Keratinocyte (primary cell): ENCODE measurements at places on chromosomes 7 and 10. TPM values are rescaled to one million over a fixed set of nuclear protein-coding genes. Genes with fewer than 3 reads are reported as not detected.

DNA sequence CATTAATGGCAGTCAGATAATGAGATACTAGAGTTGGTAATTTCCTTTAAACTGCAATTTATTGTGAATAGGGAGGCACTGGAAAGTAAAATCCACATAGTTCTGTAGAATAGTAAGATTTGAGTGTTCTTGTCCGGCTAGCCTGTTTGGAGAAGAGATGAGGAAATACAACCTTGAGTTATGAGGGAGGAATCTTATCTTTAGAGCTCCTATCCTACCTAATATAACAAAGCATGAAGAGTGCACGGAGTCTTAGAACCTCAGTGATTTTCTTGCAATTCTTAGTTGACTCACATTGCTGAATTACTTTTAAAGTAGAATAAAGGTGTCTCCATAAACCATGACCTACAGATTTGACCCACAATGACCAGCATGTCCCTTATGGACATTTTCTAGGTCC, 73.4 kb downstream of the ATAD1 start:
- DNase-seq = no peak
- no peak overlapping the region for H3K4me3 ChIP-seq
- H3K27me3 ChIP-seq = no peaks in the 10 kb centered on the region
- no peak overlapping the region for H3K27ac ChIP-seq

DNA sequence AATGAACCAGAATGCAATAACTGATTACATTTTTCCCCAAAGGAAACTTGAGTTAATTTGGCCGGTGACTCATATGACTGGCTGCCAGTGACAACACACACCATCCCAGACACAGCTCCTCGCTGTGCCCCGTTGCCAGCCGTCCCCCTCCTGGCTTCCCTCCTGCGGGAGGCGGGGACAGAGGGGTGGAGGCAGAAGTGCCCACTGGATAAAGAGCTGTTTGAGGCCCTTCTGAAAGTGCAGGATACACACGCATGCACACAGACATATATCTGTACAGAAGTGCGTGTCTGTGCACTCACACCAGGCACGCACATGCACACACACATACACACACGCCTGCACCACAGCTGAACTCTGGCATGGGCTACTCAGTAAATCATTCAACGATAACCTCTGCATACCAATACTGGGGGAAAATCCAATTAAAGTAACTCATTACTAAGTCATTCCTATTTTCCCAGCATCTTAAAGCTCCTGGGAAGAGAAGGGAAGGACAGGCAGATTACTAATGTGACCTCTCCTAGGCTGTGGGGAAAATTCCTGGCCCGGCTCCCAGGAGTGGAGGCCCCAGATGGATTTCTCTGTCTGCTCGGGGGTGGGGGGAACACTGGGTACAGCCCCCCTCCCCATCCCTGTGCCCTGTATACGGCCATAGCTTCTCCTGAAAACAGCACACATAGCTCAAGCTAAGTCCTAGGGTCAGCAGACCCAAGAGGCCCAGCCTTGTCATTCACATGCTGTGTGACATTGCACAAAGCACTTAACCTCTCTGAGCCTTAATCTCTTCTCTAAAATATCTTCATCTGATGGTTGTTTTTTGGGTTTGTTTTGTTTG, 52.3 kb upstream of the MYL10 start:
- H3K27me3 ChIP-seq = no peaks in the 10 kb centered on the region
- no peak overlapping the region for H3K27ac ChIP-seq
- H3K4me3 ChIP-seq = no peak overlapping the region
- peaks cover 8% of the 10 kb centered on the region for H3K4me1 ChIP-seq

DNA sequence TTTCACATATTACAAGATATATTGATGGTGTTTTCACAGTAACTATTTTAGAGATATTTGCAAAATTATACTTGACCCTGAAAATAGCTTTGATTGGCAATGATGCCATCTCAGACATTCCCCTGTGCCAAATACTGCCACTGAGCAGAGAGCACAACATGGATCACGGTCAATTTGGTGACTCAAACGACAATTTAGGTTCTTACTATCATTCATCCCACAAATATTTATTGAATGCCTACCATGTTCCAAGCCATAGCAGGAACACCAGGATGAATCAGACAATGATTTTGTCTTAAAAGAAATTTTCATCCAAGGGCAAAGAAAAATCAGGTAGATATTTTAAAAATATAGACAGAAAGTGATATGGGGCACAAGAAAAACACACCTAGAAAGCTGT, 153.2 kb upstream of the ADO start:
- no peaks in the 10 kb centered on the region for H3K27me3 ChIP-seq
- no peaks in the 10 kb centered on the region for H3K4me1 ChIP-seq
- no peak overlapping the region for H3K4me3 ChIP-seq
- DNase-seq = no peak
- H3K36me3 ChIP-seq = no peaks in the 10 kb centered on the region

DNA sequence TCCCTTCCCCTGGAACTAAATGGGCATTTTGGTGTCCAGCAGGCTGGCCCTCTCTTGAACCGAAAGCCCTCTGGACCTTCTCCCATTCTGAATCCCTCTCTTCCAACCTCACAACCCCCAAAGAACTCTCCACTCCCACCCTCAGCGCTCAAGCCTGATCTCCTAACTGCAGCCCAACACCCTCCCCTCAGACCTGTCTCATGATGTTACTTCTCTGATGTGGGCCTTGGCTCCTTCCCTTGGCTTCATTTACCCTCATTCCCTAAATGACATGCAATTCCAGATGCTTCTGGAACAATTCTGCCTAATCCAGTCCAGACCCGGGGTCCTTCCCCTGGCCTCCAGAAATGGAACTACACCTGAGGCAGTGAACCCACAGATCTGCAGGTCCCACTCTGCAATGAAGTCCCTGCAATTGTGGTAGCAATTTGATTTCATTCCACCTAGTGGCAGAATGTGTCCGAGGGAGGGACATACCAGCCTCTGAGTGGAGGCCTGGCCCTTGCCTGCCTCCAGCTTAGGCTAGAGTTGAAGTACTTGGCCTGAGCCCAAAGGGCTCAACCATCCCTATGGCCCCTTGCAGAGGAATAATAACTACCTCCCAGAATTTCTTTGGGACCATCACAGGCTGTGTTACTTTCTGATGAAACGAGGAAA, 4.1 kb upstream of the CEP41 start:
- no peak for DNase-seq
- peaks cover 10% of the 10 kb centered on the region for H3K4me1 ChIP-seq
- no peak overlapping the region for H3K4me3 ChIP-seq
- H3K27me3 ChIP-seq = no peaks in the 10 kb centered on the region
- no peak overlapping the region for H3K27ac ChIP-seq

- no peaks in the 10 kb centered on the region for H3K36me3 ChIP-seq
- H3K27ac ChIP-seq = no peak overlapping the region
- H3K27me3 ChIP-seq = no peaks in the 10 kb centered on the region
- no peaks in the 10 kb centered on the region for H3K4me1 ChIP-seq
- DNase-seq = no peak
Observed at GRCh38 chr10:10642751-10643150, 374.9 kb upstream of the CELF2 start.

DNA sequence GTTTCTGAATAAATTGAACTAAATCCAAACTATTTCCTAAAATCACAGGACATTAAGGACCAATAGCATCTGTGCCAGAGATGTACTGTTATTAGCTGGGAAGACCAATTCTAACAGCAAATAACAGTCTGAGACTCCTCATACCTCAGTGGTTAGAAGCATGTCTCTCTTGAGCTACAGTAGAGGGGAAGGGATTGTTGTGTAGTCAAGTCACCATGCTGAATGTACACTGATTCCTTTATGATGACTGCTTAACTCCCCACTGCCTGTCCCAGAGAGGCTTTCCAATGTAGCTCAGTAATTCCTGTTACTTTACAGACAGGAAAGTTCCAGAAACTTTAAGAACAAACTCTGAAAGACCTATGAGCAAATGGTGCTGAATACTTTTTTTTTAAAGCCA, 13.9 kb downstream of the MEST start:
- peaks cover 3% of the 10 kb centered on the region for H3K36me3 ChIP-seq
- H3K4me1 ChIP-seq = no peaks in the 10 kb centered on the region
- H3K4me3 ChIP-seq = no peak overlapping the region
- H3K27ac ChIP-seq = no peak overlapping the region
- no peaks in the 10 kb centered on the region for H3K27me3 ChIP-seq

DNA sequence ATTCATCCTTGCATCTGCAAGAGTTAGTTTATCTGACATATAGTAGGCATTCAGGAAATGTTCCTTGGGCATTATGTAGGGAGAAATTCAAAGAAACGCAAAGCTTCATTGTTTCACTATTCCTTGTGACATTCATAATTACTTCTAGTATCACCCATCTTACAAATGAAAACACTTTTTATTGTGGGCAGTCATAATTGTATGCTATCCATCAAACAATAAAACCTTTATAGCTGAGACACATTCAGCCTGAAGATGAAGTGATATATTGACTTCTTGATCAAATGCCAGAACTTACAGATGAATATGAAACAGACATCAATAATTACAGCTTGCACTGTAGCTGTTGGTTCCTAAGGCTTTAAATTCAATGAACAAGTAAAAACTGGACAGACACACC, 36.4 kb downstream of the FAM204A start:
- DNase-seq = no peak
- H3K36me3 ChIP-seq = peaks cover 2% of the 10 kb centered on the region
- no peak overlapping the region for H3K27ac ChIP-seq
- peaks cover 8% of the 10 kb centered on the region for H3K4me1 ChIP-seq
- no peaks in the 10 kb centered on the region for H3K27me3 ChIP-seq

DNA sequence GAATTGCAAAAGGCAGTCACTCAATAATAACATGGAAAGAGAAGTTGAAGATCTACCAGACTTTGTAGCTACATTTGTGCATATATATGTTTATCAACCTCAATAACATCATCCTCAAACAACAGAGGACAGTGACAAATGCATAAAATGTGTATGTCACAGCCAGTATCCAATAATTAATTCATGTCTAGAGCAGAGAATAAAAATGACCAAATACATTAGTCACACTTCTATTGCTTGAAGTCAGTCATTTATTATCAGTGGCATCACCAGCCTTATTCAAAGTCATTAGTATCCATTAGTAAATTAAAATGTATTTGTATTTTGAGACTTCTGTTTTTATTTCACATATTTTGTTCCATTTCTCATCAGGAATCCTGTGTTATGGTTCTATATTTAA, 852.8 kb downstream of the XPNPEP1 start:
- DNase-seq = no peak
- no peak overlapping the region for H3K4me3 ChIP-seq
- H3K36me3 ChIP-seq = no peaks in the 10 kb centered on the region
- no peaks in the 10 kb centered on the region for H3K27me3 ChIP-seq
- no peaks in the 10 kb centered on the region for H3K4me1 ChIP-seq

DNA sequence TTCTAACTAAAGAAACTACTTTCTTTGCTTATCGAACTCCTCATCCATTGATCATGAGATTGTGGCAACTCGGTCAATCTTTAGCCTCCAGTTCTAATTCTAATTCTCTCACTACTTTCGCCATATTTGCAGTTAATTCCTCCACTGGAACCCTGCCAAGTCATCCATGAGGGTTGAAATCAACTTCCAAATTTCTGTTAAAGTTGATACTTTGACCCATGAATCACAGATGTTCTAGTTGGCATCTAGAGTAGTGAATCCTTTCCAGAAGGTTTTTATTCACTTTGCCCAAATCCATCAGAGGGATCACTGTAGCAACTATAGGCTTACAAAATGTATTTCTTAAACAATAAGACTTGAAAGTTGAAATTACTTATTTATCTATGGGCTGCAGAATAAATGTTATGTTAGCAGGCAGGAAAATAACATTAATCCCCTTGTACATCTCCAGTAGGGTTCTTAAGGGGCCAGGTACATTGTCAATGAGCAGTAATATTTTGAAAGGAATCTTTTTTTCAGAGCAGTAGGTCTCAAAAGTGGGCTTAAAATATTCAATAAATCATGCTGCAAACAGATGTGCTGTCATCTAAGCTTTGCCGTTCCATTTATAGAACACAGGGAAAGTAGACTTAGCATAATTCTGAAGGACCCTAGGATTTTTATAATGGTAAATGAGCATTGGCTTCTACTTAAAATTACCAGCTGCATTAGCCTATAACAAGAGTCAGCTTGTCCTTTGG, 39.4 kb downstream of the CCDC71L start:
- H3K4me1 ChIP-seq = peaks cover 3% of the 10 kb centered on the region
- H3K4me3 ChIP-seq = no peak overlapping the region
- DNase-seq = no peak
- H3K27me3 ChIP-seq = no peaks in the 10 kb centered on the region

The CALCR gene
- polyA plus RNA-seq = not detected in 3 replicates

The AUTS2 gene
- 3.7 to 4.7 TPM (median 3.8 TPM) in 3 replicates for polyA plus RNA-seq

The ABCA13 gene
- polyA plus RNA-seq = 0.23 to 0.76 TPM (median 0.61 TPM) in 3 replicates
